ENCODE measurements at places on chromosomes 2 and 18.

DNA sequence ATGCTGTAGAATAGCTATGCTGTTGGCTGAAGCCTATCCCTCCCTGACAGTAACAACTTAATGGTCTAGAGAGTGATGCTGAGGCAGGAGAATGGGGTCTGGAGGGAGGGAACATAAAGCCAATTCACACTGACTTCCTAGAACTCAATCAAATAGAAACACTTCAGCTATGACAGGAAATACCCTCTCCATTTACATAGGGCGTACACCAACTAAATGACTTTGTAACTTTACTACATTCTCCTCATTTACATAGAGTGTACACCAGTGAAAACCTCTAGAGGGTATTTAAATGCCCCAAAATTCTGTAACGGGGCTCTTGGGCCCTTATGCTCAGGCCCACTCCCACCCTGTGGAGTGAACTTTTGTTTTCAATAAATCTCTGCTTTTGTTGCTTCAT, 41.5 kb downstream of the YPEL5 start:
- DNase-seq = no peak

- DNase-seq = no peak
Observed at GRCh38 chr2:24521975-24522639, 31.1 kb downstream of the NCOA1 start.

- DNase-seq = no peak
Observed at GRCh38 chr2:233829193-233830110, 24.9 kb downstream of the HJURP start.

DNA sequence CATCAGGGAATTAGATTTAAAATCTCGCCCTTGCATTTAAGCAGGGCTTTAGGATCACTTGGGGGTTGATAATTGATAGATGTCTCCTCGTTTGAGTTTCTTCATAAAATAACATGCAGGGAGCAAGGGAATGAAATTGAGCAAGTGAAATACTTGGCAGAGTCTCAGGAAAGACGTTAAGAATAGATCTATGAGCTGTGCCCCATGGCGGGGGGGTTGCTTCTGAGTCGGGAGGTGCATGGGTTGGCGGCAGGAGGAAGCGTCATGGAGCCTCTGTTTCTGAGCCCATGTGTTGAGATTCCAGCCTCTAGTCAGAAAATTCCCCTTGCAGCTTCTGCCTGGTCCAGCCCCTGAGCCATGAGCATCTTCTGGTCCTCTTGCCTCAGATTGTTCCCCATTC, 82.0 kb downstream of the APOB start:
- DNase-seq = no peak

DNA sequence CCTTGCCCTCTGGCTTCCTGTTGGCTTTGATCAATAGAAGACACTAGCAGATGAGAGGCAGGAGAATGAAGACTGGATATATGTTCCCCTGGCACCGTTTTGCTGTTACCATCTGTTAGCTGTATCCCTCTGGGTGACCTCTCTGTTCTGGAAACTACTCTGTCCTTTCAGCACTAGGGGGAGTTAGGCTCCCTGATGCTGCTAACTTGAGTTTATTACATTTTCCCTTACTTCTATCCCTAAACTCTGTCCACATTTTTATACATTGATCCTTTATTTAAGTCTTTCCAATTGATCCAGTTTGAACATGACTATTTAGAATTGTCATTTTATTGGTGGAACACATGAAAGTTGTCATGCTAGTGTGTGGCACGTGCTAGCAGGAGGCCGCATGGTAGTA, 1014.3 kb upstream of the CDH2 start:
- no peak for DNase-seq

GRCh38 chr18:54961016-54961423, 1.8 kb upstream of the CCDC68 start:
- DNase-seq = no peak

GRCh38 chr2:212535996-212536816, 2.4 kb downstream of the ERBB4 start:
- DNase-seq = no peak

- DNase-seq = no peak
Observed at GRCh38 chr2:26772064-26773001, 8.2 kb downstream of the SLC35F6 start.

DNA sequence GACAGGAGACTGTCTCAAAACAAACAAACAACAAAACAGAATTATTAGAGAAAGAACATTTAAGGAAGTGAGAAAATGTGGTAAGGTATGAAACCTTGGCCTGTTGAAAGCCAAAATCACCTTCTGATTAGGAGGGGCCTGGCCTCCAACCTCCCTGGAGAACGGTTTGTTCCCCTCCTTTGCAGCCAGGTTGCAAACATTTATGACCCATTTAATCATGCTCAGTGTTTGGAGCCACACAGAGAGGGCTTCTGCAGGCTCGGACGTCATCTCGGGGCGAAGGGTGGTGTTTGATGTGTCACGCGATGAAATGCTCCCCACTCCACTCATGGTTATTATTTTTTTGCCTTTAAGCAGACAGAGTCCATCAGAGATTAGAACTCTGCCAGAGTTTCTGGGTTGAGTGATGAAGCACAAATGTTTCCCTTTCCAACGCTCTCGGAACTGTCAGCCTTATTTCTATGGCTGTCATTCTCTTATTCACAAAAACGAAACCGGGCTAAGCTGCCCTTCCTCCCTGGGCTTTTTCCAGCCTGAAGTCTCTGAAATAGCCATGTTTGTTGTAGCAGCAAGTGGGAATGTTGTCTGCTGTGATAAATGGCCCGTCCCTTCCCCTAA, 33.6 kb upstream of the ROCK2 start:
- no peak for DNase-seq

DNA sequence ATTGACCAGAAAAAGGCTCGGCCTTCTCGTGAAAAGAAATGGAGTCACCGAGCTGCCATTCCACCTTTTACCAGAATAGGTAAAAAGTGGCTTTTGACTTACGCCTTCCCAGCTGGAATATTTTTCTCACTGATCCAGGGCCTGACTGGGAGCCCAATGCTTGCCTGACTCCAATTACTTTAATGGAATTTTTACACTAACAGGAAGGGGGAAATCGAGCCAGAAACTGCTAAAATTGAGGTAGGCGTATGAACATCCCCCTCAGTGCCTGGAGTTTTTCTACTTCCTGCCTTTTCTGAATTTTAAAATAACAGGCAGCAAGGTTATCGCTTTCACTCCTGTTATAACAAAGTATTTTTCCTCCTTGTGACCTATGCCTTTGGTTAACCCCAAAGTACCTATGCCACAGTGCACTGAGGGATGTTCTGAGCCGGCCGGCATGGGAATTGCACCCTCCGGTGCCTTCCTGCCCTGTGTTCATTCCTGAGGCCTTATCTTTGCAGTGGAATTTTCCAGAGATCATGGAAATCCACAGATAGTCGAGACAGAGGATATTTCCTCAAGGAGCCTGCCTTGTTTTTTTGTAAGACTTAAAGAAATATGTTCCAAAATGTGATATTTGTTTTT, 18.3 kb upstream of the RPL31 start:
- no peak for DNase-seq

- no peak for DNase-seq
Observed at GRCh38 chr2:178947006-178947405, 102.9 kb downstream of the CCDC141 start.

GRCh38 chr2:175309799-175310198, 128.3 kb upstream of the ATP5MC3 start:
- DNase-seq = no peak

Data from naive B cell (primary cell).